ENCODE measurements at places on chromosomes 5 and 9.

GRCh38 chr5:178667688-178668087, 40.8 kb upstream of the CLK4 start:
- DNase-seq: no peak

DNA sequence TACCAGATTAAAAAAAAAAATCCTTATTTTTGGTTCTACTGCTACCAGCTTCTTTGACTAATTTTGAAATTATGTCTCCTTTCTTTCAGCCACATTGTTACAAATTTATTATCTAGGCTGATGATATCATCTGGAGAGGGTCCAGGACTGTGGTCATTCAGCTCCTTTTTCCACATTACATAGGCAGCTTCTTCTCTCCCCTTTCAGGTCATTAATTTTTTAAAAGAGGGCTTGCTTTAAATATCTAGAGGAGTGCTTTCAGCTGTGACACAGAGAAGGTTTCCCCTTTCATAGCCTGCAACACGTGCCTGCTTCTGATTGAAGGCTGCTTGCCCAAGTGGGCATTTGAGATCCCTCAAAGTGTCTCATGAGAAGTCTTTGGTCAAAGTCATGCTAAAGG, 155.7 kb upstream of the PAPPA start:
- no peak for DNase-seq

DNA sequence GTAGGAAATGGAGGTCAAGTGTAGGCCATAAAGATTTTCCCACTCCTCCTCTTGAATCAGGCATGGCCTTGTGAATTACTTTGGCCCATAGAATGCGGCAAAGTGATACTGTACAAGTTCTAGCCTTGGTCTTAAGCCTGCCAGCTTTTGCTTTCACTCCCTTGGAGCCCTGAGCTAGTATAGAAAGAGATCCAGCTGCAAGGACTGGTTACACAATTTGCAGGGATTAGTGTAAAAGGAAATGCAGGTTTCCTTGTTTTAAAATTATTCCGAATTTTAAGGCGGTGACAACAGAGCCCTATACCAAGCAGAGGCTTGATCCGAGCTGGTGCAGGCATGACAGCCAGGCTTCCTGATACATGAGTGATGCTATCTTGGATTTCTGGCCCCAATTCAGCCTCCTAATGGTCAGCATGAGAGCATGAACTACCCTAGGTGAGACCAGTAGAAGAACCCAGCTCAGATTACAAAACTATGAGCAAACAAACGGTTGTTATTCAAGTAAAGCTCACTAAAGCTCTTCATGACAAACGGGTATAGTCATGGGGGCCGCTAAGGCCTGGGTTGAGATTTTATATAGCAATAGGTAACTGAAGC, 257.9 kb downstream of the DOCK8 start:
- DNase-seq: no peak

DNA sequence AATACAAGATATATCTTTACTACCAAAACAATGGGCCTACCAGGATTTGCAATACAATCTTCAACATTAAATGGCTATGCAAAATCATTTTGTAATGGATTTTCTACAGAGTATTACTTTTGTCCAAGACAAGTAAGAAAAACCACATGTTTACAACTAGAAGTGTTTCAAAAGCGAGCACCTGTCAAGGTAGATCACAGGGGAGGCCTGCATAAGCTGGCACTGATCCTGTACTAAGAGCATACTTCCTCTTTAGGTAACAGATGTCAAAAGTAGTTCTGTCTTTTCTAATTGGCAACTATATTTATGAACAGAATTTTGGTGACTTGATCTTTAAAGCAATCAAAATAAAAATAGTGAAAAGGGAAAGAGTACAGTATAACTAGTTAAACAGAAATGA, 249.0 kb downstream of the MLLT3 start:
- DNase-seq: no peak

- DNase-seq: no peak
Observed at GRCh38 chr9:38362852-38363588, 29.5 kb upstream of the ALDH1B1 start.

DNA sequence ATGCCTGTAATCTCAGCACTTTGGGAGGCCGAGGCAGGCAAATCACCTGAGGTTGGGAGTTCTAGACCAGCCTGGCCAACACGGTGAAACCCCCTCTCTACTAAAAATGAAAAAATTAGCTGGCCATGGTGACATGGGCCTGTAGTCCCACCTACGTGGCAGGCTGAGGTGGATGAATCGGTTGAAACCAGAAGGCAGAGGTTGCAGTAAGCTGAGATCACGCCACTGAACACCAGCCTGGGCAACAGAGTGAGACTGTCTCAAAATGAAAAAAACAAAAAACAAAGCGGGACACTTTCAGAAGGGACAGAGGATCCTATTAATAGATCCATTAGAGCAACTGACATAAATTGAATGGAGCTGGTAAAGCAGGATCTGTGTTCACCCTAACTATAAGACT, 89.6 kb upstream of the SGCD start:
- no peak for DNase-seq
